ENCODE measurements at places on chromosomes 6 and 20.

DNA sequence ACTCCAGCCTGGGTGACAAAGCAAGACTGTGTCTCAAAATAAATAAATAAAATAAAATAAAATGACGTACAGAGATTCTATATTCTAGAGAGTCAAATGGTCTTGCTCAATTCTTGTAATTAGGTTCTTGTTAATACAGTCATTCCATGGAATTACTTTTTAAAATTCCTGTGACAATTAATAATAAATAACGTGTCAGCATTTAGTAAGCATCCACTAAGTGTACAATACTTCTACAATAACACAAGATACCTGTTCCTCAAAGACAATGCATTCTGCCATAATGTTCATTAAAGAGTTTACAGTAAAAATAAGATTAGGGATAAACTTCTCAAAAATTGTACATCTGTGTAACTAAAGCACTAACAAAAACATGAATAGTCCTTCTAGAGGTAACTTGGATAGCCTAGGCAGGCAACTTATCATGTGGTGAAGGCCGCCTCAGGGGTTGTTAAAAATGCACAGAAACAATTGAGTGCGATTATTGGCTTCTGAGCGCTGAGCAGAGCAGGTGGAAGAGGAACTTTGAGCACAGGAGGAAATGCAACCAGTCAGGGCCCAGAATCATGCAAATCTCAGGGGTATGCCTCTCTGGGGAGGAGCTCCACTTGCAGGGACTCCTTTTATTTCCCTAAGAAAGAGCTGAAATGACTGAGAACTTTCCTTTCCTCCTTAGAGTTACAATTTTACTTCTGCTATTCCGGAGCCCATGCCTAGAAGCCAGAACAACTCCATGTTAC, 37.1 kb downstream of the QRSL1 start:
- DNase-seq = no peak

DNA sequence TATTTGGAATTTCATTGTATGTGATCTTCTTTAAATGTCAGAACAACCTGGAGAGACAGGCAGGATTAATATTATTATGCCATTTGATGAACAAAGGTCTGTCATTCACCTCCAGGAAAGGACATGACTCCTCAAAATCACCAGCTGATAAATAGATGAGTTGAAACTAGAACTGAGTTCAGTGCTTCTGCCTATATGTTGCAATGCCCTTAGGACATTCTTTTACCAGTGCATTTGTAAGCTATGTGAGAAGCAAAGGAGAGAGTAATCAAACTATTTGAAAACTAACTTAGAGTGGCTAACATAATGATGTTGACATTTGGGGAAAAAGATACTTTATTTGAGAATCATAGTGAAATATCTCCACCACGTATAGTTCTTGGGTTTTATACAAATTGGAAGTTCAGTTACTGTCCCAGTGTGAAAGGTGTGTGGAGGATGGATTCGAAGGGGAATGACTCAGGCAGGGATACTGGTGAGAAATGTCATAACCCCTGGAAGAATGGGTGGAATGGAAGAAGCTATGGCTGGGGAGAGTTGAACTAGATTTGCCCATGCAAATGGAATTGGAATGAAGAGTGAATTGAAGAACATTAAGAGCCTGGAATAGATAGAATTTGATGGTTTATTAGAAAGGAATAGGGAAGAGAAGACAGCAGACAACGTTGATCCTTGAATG, 21.5 kb downstream of the PKIB start:
- DNase-seq = no peak

GRCh38 chr6:166336847-166337246, 5.5 kb downstream of the SFT2D1 start:
- DNase-seq = no peak

DNA sequence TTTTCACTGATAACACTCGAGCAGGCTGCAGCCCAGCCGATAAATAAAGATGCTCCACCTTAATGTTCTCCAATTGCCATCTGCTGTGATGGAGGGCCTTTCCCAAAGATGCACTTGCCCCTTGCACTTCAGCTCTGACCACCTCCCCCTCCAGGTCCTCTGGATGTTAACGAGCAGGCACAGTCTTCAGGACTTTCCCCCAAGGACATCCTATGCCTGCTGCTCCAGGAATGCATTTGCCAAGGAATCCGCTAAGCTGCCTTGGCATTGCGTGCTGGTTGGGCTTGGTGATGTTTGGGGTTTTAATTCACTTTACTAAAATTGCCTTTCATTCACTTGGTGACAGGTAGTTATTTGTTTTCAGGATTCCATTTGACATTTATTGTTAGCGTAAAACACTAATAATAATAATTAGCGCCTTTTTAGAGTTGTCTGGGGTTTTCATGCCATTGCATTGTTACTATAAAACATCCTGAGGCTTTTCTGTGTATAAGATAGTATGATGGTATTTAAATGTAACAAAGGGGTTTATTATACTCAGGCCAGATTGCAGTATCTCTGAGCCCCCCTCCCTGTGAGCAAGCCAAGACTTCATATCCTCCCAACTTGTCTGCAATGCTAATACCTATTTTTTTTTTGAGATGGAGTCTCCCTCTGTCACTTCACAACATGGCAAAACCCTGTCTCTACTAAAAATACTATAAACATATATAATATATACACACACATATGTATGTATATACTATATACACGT, 66.7 kb upstream of the TSHZ2 start:
- DNase-seq = no peak

- DNase-seq = peak; percentile 87
Observed at GRCh38 chr6:27503436-27504030, 30.6 kb upstream of the ZNF184 start.

GRCh38 chr6:33768644-33769120, 20.2 kb downstream of the LEMD2 start:
- DNase-seq = peak; percentile 86

GRCh38 chr6:125659887-125660286, 89.5 kb upstream of the HEY2 start:
- DNase-seq = no peak

GRCh38 chr20:19821606-19822005, 63.5 kb downstream of the RIN2 start:
- DNase-seq = no peak

DNA sequence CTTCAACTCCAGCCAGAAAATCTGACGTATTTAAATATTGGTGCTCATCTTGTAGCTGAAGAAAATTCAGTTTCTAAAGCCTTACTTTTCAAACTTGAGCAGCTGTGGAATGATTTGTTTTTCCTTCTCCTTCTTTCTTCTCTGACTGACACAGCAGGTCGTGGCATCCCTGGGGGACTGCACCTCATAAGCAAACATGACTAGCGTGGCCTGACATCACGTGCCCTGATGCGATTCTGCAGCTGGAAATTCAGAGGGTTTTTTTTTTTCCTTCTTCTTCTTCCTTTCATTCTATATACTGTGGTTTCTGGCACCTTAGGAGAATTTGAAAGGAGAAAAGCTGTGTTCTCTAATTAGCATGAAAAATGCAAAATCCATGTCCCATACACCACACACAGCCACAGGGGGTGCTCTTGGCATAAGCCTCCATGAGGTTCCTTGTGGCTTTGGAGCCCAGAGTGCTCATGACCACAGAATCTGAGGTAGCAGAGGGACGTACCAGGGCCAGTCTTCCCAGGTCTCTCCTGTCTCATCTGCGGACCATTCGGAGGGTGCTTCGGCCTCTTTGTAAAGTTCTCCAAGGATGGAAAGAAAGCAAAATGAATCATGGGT, 258.5 kb upstream of the CDH4 start:
- no peak for DNase-seq

- no peak for DNase-seq
Observed at GRCh38 chr20:46113113-46113470, 5.0 kb upstream of the CD40 start.

GRCh38 chr6:101961357-101961756, 567.8 kb downstream of the GRIK2 start:
- DNase-seq = no peak

- DNase-seq = no peak
Observed at GRCh38 chr6:13946506-13946905, 21.8 kb downstream of the RNF182 start.

DNA sequence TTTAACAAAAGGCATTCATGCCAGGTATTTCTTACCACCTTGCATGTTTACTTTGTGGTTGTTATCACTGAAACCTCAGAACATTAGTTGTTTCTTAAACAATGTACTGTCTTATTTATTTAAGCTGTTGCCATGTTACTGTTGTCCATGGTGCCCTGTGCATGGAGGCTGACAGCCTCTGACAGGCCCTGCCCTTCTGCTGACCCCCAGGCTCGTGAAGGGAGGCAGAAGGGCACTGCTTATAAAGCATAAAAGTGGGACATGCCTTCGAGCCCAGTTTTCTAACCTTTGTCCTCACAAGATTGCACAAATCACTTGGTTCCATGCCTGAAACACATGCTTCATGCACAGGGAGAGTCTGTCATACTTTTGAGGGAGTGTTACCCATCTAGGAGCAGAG, 46.7 kb upstream of the CLIC5 start:
- DNase-seq = no peak

- DNase-seq = peak; percentile 28
Observed at GRCh38 chr20:36339646-36340592, 33.8 kb downstream of the DLGAP4 start.

- DNase-seq = no peak
Observed at GRCh38 chr6:149563203-149563927, 2.8 kb upstream of the GINM1 start.

- no peak for DNase-seq
Observed at GRCh38 chr6:111926731-111927302, 53.6 kb upstream of the FYN start.

- no peak for DNase-seq
Observed at GRCh38 chr6:138105446-138105845, 1.8 kb downstream of the PERP start.

GRCh38 chr6:884570-884969, 191.6 kb upstream of the EXOC2 start:
- DNase-seq = no peak

GRCh38 chr6:130982941-130983456, 80.0 kb downstream of the EPB41L2 start:
- no peak for DNase-seq

- DNase-seq = no peak
Observed at GRCh38 chr20:1291191-1291741, 25.2 kb downstream of the SNPH start.

DNA sequence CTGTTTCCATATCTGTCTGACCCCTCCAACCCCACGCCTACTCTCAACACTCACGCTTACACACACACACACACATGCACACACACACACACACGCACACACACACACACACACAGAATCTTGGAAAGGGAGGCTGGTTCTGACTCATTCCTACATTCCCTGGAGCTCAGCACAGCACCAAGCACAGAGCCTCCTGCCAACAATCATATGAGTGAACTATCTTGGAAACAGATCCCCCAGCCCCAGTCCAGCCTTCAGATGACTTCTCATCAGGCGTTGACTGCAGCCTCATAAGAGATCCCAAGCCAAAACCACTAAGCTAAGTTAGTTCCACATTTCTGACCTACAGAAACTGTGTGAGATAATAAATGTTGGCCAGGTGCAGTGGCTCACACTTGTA, 14.1 kb upstream of the HCK start:
- no peak for DNase-seq

- DNase-seq = no peak
Observed at GRCh38 chr6:36627801-36628246, 33.7 kb downstream of the SRSF3 start.

GRCh38 chr6:81766482-81767069, 14.1 kb upstream of the TENT5A start:
- DNase-seq = no peak

DNA sequence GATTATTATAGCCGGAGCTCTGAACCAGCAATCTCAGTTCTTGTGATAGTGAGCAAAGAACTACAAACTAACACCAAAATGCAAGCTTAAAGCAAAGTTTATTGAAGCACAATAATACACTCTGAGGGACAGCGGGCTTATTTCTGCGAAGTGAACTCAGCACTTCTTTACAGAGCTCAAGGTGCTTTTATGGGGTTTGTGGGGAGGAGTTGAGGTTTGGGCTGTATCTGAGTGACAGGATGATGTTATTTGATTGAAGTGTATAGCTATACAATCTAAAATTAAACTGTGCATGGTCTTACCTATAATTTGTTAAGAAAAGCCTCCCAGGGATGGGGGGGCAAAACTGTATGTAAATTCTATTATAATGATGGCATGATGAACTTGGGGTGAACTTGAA, 1.0 kb upstream of the HFE start:
- no peak for DNase-seq

- no peak for DNase-seq
Observed at GRCh38 chr20:59839400-59839799, 94.0 kb downstream of the SYCP2 start.

DNA sequence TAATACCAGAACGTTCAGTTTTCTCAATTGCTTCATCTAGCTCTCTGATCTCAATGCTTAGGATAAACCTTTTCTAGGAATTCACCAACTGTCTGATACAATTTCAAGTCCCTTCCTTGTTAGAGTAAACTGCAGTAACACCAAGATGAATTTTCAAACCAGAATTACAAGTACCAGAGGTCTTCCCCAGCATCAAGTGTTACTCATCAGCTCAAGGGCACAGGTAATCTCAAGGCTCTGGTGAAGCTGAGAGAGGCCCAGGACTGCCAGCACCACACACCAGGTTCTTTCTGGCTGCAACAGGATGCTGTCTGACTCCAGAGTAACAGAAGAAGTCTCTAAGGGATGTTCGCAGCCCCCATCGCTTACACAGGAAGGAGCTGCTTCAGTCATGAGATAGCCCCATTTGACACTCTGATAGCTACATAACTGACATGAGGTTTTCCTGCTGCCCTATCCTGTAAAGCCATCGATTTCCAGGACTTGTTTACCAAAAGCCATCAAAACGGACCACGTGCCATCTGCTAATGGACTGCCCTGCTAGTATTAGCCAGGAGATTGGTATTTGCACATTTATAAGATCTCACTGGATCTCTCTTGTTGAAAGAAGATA, 549.4 kb downstream of the UTRN start:
- no peak for DNase-seq

- peak; percentile 83 for DNase-seq
Observed at GRCh38 chr20:38221119-38221589, 39.4 kb downstream of the KIAA1755 start.

GRCh38 chr6:79260772-79261171, 26.3 kb upstream of the HMGN3 start:
- DNase-seq = no peak

- no peak for DNase-seq
Observed at GRCh38 chr6:111551521-111552231, 54.0 kb downstream of the TRAF3IP2 start.

DNA sequence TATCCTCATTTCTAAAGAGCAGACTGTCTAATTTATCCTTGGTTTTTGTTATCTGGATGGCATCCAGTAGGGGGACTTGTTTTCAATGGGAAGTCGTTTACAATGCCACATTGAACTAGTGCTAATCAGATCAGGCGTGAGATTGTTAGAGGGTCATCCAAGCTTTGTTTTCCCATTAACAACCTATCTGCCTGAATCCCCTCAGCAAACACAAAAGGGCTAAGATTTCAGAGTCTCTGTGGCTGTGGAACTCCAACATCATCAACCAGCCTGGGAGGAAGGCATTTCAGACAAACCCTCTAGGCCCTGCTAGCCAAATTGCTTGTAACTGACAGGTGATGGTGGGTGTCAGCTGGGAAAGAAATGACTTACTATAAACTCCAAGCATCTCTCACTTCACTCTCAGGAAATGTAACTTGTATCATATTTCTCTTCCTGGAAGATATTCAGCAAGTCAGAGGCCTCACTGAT, 47.7 kb downstream of the COL19A1 start:
- DNase-seq = no peak

GRCh38 chr6:86017236-86017635, 374.6 kb upstream of the SYNCRIP start:
- no peak for DNase-seq
